H9 (cell line): ENCODE measurements at places on chromosomes 7 and 10. TPM values are rescaled to one million over a fixed set of nuclear protein-coding genes. Genes with fewer than 3 reads are reported as not detected.

DMBT1 gene
- total RNA-seq, result 0.04 TPM in 1 of 2 replicates, not detected in the other

NODAL gene
- total RNA-seq, result 80.7 and 84.7 TPM in 2 replicates

WDFY4 gene
- total RNA-seq, result not detected in 2 replicates

AGMO gene
- total RNA-seq, result 0.70 and 0.83 TPM in 2 replicates

TRIM74 gene
- total RNA-seq, result 0.26 TPM in 1 of 2 replicates, not detected in the other

CALN1 gene
- 2.8 and 3.3 TPM in 2 replicates for total RNA-seq

HECW1 gene
- total RNA-seq, result 4.5 and 5.0 TPM in 2 replicates

CTNNA3 gene
- 2.3 and 3.3 TPM in 2 replicates for total RNA-seq

TMEM225B gene
- total RNA-seq, result 0.44 TPM in 1 of 2 replicates, not detected in the other

DYDC2 gene
- 2.6 and 2.8 TPM in 2 replicates for total RNA-seq

RRP12 gene
- total RNA-seq, result 71.6 and 83.0 TPM in 2 replicates

C7orf33 gene
- total RNA-seq, result not detected in 2 replicates

UFSP1 gene
- 4.3 and 4.6 TPM in 2 replicates for total RNA-seq

FKBP6 gene
- total RNA-seq, result not detected in 2 replicates

CLDN4 gene
- 15.5 and 15.6 TPM in 2 replicates for total RNA-seq

GRCh38 chr10:49361178-49361554 is 34.7 kb downstream of the DRGX start:
- no peak for DNase-seq

GRCh38 chr10:14602807-14603533 is 171.7 kb downstream of the FAM107B start:
- DNase-seq, result no peak

DNA sequence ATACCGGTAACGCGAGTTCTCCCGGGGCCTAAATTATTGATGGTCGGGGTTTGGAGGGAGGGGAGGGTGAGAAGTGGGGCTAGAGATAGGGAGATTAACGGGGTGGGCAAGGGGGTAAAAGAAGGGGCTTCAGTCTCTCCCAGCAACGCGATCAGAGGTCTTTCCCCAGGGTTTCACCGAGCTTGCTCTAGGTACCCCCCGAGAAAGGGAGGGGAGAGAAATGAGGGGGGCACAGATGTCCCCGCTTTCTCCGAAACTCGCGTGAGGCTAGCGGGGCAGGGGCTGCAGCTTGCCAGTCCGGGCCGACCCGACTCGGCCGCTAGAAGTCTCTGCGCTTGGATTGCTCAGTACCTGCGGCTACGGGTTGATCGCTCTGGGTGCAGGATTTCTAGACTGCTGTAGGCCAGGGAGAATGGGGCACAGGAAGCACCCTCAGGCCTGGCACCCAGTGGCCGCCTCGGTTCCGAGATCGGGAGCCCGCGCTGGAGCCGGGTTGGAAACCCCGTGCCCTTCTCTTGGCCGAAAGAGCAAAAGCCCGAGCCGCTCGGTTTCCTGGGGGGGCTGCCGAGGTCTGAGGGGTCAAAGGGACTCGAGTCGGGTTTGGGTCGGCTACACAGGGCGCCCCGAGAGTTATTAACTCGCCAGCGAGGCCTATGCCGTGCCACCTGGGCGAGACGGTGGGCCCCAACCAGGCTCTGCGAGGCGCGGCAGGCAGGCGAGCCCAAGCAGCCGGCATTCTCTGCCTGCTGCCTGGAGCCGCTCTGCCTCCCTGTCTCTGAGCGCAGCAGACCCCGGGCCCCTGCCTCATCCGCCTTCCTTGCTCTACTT is 3.1 kb downstream of the PAX2 start:
- no peak for DNase-seq

- no peak for DNase-seq
Observed at GRCh38 chr7:341841-342638, 52.1 kb downstream of the FOXL3 start.

DNA sequence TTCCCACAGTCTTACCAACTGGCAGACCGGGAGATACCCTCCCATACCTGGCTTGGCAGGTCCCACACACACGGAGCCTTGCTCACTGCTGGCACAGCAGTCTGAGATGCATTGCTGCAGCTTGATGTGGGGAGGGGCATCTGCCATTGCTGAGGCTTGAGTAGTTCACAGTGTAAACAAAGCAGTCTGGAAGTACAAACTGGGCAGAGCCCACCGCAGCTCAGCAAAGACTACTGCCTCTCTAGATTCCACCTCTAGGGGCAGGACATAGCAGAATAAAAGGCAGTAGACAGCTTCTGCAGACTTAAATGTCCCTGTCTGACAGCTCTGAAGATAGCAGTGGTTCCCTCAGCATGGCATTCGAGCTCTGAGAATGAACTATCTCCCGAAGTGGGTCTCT is 69.6 kb upstream of the RELN start:
- DNase-seq, result no peak

GRCh38 chr7:75704928-75705327 is 33.8 kb downstream of the HIP1 start:
- no peak for DNase-seq

DNA sequence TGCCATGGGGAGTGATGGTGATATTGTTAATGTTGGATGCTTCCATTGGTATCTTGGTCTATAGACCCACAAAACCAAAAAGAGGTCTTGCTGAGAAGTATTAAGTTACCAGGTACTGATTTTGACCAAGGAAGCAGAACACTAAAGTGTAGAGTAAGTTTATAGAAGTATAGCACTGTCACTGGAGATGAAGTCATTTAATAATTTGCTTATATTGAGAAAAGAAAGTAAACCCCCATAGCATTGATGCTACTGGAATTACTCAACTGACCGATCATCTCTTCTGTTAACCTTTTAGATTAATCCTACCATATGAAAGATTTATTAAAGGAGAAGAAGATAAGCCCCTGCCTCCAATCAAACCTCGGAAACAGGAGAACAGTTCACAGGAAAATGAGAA is 183.2 kb downstream of the RTKN2 start:
- no peak for DNase-seq

- no peak for DNase-seq
Observed at GRCh38 chr10:87579563-87579962, 74.9 kb downstream of the MINPP1 start.

DNA sequence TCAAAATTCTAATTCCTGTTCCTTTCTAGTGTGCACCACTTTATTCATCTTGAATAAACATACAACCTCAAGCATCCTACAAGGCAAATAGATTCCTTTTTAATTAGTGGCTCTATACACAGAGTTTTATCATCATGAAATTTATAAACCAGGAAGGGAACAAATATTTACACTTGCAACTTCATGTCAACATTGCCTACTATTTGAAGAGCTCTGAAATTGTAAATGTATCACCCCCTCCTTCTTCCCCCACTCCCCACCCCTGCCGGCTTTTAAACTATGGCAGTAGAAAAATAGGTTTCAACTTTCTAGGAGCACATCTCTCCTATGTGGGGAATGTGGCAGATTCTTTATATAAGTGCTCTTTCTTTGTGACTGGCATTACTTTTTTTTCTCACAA is 49.6 kb downstream of the KAT6B start:
- DNase-seq, result no peak

DNA sequence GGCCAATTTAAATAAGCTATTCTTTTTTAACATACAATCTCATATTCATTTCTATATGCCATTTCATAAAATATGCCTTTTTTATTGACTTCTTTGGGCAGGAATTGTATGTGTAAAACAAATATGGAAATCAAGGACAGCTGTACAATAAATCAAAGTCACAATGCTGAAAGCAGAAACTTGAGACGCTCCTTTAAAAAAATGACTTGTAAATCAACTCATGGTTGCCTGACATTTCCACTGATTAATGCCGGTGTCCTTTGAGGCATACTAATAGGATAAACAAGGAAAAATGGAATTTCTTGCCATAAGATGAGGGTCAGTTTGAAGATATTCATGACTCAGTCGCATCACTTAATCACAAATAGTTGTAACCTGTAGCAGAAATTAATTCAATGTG is 247.4 kb upstream of the TEX47 start:
- DNase-seq, result no peak

- no peak for DNase-seq
Observed at GRCh38 chr10:6314620-6315205, 112.0 kb downstream of the PFKFB3 start.

GRCh38 chr10:33861016-33861704 is 526.7 kb upstream of the NRP1 start:
- DNase-seq, result no peak

GRCh38 chr10:124572751-124573150 is 111.1 kb downstream of the LHPP start:
- no peak for DNase-seq

DNA sequence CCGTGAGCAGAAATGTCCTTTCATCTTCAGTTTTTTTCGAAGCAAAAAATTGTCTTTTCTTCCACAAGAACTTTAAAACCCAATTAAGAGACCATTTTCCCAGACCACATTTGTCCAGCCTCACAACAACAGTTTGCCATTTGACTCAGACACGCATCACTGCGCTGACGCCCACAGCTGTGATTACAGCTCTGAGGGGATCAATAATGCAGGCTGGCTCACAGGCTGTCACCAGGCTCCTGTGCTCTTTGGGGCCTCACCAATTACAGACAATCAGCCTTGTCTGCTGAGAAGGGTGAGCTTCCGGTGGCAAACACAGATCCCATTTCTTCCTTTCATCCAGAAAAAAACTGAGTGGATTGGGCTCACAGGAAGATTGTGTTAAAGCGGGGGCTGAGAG is 33.3 kb downstream of the DDC start:
- DNase-seq, result no peak

DNA sequence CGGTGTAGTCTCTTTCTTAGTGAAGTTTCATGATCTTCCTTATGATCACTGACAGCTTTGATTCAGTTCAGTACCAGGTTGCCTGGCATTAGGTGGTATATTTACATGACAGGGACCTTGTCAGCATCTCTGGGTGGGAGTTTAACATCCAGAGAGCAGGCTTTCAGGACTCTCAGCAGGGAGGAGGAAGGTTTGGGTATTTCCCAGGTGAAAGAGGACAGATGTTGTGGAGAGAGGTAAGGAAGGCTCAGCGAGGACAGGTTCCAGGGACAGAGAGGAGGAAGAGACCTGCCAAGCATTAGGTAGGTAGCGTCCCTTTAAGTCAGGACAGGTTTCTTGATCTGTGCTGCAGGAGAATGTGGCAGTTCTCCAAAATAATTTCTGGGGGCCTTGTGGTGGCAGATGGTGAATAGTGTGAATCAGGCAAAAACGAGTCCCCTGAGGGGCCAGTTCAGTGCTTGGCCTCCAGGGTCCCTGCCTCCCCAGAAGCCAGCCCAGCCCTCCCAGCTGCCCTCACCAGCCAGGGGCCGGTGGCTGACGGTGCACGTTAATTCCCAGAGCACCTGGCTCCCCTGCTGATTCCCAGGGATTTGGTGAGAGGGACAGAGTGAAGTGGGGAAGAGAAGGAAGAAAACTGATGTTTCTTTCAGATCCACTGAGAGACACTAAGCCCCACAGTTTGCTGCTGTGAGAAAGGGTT is 82.0 kb downstream of the VWC2 start:
- peak; percentile 42 for DNase-seq

DNA sequence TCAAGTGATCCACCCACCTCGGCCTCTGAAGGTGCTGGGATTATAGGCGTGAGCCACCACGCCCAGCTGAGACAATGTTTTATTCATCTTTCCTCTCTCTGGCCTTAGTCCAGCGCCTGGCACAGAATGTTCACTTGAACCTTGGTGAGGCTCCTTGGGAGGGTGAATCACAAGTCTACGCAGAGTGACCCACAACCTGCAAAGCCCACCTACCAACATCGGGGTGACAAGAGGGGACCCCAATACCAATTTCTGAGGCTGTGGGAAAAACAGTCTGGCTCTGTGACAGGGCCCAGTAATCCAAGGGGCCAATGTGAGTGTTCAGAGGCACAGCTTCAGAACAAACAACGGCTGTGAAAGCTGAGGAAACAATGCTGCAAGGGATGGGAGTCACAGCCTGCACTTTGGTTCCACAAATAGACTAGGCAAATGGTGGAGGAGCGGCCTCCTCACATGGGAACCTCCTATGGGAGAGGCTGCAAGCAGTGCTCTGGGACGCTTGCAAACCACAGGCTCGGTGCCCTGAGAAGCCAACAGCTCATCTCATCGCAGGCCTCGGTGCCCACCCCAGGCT is 5.6 kb upstream of the MALSU1 start:
- DNase-seq, result no peak

- DNase-seq, result no peak
Observed at GRCh38 chr7:29424295-29424983, 139.2 kb upstream of the PRR15 start.

DNA sequence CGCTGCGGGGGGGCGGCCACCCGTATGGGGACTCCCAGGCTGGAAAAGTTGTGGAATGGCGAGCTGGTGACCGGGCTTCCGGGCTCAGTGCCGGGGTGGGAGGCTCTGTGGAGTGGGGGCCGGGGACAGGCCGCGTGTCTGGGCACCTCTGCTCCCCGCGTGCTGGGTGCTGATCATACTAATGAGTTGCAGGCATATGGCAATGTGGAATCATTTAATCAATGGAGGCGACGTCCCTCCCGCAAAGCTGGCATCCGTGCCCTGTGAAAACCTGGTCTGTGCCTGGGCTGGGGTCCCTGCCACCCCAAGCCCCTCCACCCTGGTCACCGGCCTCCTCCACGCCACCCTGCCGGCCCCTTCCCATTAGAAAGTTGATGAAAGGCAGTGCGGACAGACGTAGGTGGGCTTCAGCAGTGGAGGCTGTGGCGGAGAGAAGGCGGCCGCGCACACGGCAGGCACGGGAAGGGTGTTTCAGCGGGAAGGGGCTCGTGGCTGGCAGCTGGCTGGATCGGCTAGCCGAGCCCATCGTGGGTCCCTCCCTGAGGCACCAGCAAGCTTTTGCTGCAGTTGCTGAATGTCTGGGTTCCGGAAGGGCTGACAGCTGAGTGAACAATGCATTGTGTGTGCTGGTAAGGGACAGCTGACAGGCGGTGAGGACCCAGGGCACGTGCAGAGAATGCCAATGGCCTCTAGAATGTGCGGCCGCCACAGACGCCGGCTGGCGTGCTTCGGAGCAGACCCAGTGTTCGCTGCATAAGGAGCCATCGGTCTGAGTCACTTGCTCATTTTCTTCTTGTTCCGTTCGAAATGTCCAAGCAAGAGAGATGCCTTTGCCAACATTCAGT is 1.5 kb downstream of the ADGRA1 start:
- no peak for DNase-seq

DNA sequence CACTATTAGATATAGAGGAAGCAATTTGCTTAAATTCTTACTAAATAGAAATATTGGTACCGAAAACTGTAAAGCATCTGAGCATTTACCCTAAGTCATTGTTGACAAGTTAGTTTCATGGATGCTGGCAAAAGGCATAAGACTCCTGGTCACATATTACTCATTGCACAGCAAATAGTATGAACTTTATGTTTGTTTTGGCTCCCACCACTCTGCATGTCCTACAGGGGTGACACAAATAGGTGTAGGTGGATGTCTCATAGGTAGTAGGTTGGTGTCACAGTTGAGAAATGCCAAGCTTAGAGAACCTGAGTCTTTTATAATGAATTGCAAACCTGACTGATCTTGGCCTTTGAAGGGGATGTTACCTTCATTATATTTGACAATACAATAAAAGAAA is 199.6 kb upstream of the SEMA3D start:
- no peak for DNase-seq

GRCh38 chr7:16925609-16926008 is 43.8 kb upstream of the AGR3 start:
- DNase-seq, result no peak
